NCI-H1048 (cell line): ENCODE measurements at places on chromosomes 5 and 9.

DNA sequence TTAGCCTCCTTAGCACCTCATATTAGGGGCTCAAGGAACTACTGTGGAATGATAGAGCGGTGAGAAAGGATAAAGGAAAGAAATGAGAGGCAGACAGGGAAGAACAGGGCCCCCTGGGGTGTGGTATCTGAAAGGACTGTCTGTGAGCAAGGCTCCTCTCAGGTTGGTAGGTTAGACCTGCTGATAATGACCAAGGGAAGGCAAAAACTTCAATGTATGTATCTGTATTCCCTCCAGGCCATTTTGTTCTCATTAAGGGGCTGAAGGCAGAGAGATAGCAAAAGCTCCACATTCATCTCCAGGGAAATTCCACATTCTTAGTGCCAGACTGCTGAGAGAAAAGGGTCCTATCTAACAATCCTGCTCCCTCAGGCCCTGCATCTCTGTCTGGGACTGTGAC lies 28.6 kb downstream of the TRIM32 start:
- no peak for DNase-seq

DNA sequence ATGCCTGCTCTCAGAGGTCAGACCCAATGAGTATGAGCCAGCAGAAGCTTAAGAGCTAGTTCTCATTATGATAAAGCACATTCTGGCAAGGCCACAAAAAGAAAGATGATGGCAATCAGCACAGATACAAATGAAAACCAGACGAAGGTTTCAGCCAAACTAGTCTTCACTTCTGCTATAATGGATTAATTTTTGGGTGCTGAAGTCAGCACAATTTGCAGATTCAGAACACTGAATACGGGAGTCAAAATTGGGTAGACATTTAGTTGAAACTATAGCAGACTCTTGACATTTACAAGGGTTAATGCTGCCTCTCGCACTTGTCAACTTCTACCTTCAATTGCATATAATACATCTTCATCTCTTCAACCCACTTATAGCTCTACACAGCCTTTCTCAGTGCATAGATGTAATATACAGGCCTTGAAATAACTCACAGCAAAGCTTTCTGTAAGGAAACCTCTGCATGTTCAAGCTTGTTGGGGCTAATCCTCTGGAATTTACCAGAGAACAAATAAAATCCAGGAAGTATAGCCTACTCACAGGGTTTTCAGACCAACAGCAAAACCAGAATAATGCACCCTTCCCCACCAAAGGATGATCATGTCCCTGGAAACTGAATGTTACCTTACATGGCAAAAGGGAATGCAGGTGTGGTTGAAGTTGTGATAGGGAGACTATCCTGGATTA lies 77.1 kb downstream of the BAAT start:
- DNase-seq, result no peak

- DNase-seq, result no peak
Measured at GRCh38 chr5:141846031-141846430, 32.2 kb downstream of the PCDH1 start.

- no peak for DNase-seq
Measured at GRCh38 chr9:137974746-137975526, 97.4 kb downstream of the CACNA1B start.

GRCh38 chr5:139633295-139634027 lies 14.7 kb upstream of the CXXC5 start:
- no peak for DNase-seq

GRCh38 chr5:24823625-24824024 lies 178.8 kb upstream of the CDH10 start:
- no peak for DNase-seq

GRCh38 chr5:35924122-35924949 lies 14.1 kb downstream of the CAPSL start:
- no peak for DNase-seq

DNA sequence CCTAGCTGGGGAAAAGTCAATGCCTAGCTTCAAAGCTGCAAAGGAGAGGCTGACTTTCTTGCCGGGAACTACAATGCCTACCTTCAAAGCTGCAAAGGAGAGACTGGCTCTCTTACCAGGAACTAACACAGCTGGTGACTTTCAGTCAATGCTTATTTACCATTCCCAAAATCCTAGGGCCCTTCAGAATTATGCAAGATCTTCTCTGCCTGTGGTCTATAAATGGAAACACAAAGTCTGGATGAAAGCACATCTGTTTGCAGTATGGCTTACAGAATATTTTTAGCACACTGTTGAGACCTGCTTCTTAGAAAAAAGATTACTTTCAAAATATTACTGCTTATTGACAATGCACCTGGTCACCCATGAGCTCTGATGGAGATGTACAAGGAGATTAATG lies 259.4 kb downstream of the PLK2 start:
- DNase-seq, result no peak
